ENCODE measurements at places on chromosomes 2 and 18.

DNA sequence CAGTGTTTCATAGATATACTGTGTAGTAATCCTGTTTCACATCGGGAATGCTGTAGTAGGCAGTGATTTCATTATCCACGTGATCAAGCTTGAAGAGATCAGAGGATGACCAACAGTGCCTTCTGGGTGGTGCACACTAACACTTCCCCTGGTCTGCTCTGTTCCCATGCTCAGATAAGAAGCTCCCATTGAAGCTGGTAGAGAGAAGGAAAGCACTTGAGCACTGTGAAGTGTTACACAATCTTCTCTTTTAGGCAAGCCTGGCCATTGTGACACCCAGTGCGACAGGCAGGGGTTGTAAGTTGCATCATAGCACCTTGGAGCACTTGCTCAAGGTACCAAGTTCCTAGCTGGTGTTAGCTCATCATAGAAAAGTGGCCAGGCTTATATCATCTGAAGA is 30.6 kb upstream of the GPD2 start:
- no peak for DNase-seq

DNA sequence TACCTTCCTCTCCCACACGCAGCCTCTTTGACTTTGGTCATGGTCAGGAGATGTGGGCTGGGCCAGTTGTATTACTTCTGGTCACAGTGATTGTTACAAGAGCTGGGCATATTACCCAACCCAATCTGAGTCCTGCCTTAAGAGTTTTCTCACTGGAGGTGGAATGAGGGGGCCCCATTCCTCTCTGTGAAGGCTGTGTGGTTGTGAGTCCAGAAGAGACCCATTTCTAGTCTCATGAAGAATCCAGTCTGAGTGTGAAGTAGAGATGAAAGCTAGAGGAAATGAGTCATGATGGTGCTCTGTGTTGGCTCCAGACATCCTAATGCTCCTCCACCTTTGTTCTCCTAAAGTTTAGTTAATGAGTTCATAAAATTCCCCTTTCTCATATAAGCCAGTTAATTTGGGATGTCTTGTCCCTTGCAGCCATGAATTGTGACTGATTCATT is 50.8 kb upstream of the RASGRP3 start:
- DNase-seq = no peak

DNA sequence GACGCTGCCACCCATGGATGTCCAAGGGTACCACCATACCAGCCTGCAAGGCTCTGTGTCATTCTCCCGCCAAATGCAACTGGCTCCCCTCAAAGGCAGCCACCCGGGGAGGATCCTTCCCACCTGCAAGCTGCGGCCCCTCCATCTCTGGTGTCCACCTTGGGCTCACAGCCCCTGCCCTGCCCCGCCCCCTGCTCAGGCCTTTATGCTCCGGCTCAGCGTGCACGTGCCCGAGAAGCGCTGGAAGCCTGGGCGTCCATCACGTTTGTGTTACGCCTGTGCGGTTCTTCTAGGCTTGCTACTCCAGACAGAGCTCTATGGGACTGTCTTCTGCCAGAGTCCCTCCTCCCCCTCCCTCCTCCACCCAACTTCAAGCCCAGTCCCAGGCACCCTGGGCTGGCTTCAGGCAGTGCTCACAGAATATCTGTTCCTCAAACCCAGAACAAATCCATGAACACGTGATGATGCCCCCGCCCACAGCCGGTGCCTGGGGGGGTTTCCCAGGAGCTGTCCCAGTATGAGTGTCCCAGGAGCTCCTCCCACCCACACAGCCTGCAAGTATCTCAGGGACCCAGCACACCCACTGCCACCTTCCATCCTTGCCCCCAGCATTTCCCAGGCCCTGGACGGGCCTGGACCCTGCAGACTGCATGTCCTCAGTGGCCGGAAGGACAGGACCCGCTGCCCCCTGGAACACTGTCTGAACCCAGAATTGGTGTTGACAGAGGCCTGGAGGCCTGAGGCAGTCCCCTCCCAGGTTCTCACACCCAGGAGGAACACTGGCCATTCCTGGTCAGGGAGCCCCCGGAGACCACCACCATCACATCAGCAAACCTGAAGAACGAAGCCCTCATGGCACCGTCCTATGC is 30.3 kb downstream of the KIF1A start:
- DNase-seq = no peak

- no peak for DNase-seq
Observed at GRCh38 chr18:68478246-68478645, 236.7 kb downstream of the TMX3 start.

GRCh38 chr2:169136885-169137534 is 67.6 kb downstream of the DHRS9 start:
- no peak for DNase-seq

- no peak for DNase-seq
Observed at GRCh38 chr2:168156661-168157060, 90.7 kb downstream of the STK39 start.

- no peak for DNase-seq
Observed at GRCh38 chr2:69139778-69140670, 127.0 kb downstream of the ANTXR1 start.

DNA sequence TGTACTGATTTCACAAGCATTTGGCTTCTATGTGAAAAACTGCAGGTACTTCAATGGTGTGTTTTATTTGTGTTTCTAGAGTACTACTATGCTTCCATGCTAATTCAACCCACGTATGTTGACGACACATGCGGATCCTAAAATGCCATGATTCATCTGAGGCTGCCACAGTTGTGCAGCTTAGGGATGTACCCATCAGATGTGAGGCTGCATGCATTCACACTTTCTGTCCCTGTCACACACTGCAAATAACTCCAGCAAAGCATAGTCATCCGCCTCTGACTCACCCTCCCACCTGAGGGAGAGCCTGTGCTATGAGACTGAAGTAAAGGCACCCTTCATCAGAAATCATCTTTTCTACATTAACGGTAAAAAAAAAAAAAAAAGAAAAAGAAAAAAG is 22.1 kb upstream of the SERTAD2 start:
- peak; percentile 59 for DNase-seq

GRCh38 chr2:167820488-167820887 is 426.9 kb downstream of the STK39 start:
- DNase-seq = no peak

DNA sequence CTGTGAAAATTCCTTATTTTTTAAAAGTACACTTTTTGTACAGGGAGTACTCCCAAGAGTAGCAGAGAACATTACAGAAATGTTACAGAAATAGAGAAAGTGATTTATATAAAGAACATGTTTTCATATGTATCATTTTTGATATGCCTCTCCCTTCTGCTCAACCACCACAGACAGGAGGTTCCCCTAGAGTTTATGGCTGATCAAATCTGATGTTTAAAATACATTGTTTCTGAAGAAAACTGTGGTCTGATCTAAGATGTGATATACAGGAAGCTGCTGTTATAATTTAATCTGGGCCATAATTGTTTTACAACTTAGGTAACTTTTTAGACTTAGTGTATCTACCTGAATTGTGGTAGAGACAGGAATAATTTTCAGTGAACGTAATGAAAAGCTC is 37.0 kb downstream of the STAT4 start:
- no peak for DNase-seq

DNA sequence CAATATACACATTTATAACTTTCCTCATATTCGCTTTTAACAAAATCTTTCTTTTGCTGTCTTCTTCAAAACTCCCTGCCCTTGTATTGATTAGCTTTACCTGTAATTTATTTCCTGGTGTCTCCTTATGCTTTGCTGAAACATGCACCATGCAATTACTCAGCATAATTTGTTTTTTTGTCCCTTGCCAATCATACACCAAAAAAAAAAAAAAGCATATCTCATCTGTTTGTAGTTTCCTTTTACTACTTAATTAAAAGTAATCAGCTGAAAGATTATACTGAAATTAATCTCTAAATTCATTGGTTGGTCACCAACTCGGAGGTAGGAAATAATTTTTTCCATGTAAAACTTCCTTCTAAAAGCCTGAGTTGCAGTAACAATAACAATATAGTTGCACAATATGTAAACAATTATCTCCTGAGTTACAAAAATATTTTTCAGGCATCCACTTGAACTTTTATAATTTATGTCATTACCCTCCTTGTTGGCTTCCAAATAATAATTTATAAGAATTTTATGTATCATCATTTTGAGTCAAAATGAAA is 53.0 kb upstream of the ROCK1 start:
- no peak for DNase-seq

GRCh38 chr2:73823916-73824523 is 4.7 kb upstream of the STAMBP start:
- no peak for DNase-seq

DNA sequence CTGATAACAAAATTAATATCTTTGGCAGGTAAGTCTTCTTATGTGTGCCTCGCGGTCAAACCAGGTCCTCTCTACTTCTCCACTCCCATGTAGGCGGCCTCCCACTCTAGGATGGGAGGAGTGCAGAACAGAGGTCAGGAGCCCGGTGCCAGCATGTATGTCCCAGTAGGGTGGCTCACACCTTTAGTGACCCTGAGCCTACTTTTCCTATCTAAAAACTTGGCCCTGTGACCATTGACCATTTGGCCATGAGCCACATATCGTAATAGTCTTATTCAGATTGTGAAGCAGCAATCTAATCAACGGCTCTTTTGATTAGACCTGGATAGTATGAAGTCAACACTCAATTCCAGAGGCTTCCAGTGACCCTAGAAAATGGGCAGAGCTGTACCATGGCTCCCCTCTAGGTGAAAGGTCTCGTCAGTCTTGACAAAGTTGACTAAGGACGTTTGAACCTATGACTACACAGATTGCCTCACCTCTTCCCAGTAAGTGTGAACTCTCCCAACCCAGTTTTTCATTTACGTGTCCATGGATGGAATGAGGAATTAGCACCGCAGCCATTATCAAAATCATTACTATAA is 17.1 kb upstream of the FABP1 start:
- no peak for DNase-seq

GRCh38 chr2:90645-91312 is 44.5 kb upstream of the FAM110C start:
- DNase-seq = no peak

DNA sequence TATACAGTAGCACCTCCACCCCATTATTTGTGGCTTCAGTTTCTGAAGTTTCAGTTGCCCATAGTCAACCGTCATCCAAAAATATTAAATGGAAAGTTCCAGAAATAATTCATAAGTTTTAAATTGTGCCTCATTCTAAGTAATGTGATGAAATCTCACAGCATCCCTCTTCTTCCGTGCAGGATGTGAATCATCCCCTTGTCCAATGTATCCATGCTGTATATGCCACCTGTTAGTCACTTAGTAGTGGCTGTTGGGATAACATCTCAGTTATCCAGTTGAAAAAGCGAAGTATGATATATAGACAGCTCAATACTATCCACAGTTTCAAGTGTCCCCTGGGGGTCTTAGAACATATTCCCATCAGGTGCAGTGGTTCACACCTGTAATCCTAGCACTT is 119.1 kb upstream of the OTX1 start:
- no peak for DNase-seq

DNA sequence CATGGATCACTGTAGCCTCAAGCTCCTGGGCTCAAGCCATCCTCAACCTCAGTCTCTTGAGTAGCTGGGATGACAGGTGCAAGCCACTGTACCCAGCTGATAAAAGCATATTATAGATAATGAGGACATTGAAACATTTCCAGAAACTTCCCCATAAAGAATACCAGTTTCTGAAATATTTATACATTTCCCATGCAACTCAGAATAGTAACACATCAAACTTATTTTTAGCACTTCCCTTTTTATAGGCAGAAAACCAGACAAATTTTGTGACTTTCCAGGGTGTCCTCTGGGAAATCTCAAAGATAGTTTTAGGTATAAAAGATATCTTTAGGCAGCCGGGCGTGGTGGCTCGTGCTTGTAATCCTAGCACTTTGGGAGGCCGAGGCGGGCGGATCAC is 25.1 kb upstream of the DPYSL5 start:
- DNase-seq = no peak

GRCh38 chr2:215548714-215549113 is 112.8 kb upstream of the FN1 start:
- no peak for DNase-seq

- no peak for DNase-seq
Observed at GRCh38 chr2:206984206-206984605, 44.9 kb downstream of the CPO start.

DNA sequence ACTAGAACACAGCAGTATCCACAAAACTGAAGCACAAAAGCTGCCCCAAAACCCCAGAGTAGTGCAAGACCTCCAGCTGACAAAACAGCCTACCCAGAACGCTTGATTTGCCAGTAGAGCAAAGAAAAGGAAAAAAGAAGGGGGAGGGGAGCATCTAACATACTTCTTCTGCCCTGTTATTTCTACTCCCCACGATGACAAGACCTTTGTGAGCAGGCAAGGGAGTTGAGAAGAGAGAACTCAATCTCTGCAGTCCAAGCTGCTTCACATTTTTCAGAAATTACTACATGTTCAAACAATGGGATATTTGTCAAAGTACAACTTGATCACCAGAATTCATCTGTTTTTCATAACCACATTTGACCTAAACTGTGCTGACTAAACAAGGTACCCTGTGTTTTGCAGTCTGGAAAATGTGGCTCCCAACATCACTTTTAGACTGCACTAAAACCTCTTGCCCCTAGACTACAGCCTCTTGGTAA is 286.7 kb downstream of the EXOC6B start:
- DNase-seq = no peak

DNA sequence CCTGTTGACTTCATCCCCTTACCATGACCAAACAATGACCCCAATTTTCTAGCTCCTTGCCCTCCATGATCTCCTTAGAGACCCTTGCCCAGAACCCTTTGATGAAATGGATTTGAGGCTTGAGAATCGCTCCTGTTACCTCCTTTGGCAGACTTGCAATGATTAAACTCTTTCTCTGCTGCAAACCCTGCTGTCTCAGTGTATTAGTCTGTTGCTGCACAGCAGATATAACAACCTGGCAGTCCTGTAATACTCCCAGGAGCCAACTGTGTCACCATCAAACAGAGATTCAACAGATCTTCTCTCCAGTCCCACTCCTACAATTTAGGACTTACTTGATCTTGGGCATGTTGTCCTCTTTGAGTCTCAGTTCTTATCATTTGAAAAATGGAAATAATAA is 242.9 kb downstream of the HRH4 start:
- no peak for DNase-seq

- DNase-seq = no peak
Observed at GRCh38 chr2:222330910-222331309, 32.1 kb upstream of the PAX3 start.

DNA sequence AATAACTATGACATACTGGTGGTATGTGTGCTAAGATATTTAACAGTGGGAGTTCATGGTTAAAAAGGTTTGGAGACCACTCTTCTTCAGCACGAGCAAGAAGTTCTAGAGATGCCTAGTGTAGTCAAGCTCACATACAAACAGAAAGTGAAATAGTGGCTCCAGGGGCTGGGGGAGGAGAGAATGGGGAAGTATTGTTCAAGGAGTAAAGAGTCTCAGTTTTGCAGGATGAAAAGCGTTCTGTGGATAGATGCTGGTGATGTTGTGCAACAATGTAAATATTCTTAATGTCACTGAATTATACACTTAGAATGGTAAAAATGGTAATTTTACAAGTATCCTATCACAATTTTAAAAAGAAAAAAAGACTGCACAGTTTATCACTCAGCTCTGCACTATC is 29.0 kb upstream of the EPAS1 start:
- DNase-seq = no peak

DNA sequence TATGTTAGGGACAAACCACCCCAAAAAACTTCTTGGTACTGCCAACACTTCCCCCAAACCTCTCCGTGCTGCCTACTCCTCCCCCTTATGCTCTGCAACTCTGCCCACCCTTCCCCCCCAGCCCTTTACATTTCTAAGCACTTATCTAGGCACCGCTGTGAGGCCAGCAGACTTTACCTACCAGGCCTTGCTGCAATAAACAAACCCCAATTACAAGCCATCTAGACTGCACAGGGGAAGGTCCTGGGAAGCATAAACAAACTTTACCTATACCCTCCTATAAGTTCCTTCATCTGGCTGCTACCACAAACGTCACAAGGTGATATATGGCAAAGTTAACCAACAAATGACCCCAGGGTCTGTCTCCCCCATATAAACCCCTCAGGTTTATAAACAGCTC is 259.4 kb upstream of the GULP1 start:
- DNase-seq = no peak
